ENCODE measurements at places on chromosomes 3 and 15. TPM values are rescaled to one million over a fixed set of nuclear protein-coding genes. Genes with fewer than 3 reads are reported as not detected.

TRIM42 gene
- total RNA-seq: not detected

POPDC2 gene
- 0.16 TPM for total RNA-seq

COPS2 gene
- total RNA-seq: 61.8 TPM

RBM6 gene
- 27.3 TPM for total RNA-seq

PLA2G4D gene
- not detected for total RNA-seq

ANKDD1A gene
- total RNA-seq: 2.0 TPM

CDHR4 gene
- total RNA-seq: 0.30 TPM

ST8SIA2 gene
- 0.57 TPM for total RNA-seq

SRGAP3 gene
- 0.31 TPM for total RNA-seq

DNAJB11 gene
- total RNA-seq: 56.8 TPM

MUC20 gene
- 0.59 TPM for total RNA-seq

LRRK1 gene
- total RNA-seq: 25.4 TPM

TBL1XR1 gene
- total RNA-seq: 27.9 TPM

CNTN4 gene
- total RNA-seq: not detected

XCR1 gene
- not detected for total RNA-seq

GBE1 gene
- 28.4 TPM for total RNA-seq

AMT gene
- 0.29 TPM for total RNA-seq

QTRT2 gene
- 27.5 TPM for total RNA-seq

AGBL1 gene
- total RNA-seq: not detected

OR5K2 gene
- total RNA-seq: not detected

PLCH1 gene
- total RNA-seq: 1.0 TPM

SQOR gene
- 64.9 TPM for total RNA-seq

CAPN3 gene
- 0.21 TPM for total RNA-seq

Measured in A549 treated with DMSO at 1 μM for 4 hours (cell line).